ENCODE measurements at places on chromosomes 1 and 21. TPM values are rescaled to one million over a fixed set of nuclear protein-coding genes. Genes with fewer than 3 reads are reported as not detected.
A peak's percentile ranks its signal among the peaks of the same experiment; 100 is the strongest.

DNA sequence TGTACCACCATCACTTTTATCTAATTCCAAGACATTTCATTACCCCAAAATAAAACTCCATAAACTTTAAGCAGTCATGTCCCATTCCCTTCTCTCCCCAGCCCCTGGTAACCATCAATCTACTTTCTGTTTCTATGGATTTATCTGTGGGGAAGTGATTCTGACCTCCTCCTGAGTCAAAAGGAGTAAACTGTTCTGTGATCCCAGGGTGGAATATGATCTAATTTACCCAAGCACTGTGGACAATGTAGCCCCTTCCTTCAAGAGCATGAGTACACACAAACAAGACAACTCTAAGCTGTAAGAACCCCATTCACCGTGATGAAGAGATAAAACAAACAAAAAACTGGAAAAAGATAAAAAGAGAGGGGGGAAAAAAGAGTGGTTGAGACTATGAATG lies 77.9 kb downstream of the PLPP3 start:
- no peak for DNase-seq
- H3K27me3 ChIP-seq: no peaks in the 10 kb centered on the region
- H3K4me3 ChIP-seq: no peak overlapping the region
- H3K36me3 ChIP-seq: no peaks in the 10 kb centered on the region

GRCh38 chr1:212478467-212479025 lies 45.8 kb downstream of the NENF start:
- peaks cover 17% of the 10 kb centered on the region for H3K27me3 ChIP-seq
- peaks cover 3% of the 10 kb centered on the region for H3K36me3 ChIP-seq
- no peak for DNase-seq
- peaks cover 40% of the 10 kb centered on the region for H3K4me1 ChIP-seq

GRCh38 chr1:23601968-23602876 lies 42.9 kb upstream of the ID3 start:
- no peaks in the 10 kb centered on the region for H3K36me3 ChIP-seq
- no peak for DNase-seq
- no peaks in the 10 kb centered on the region for H3K27me3 ChIP-seq
- H3K4me1 ChIP-seq: peaks cover 24% of the 10 kb centered on the region
- H3K4me3 ChIP-seq: no peak overlapping the region
- H3K27ac ChIP-seq: no peak overlapping the region

The TIE1 gene
- polyA plus RNA-seq: 8.8 TPM

DNA sequence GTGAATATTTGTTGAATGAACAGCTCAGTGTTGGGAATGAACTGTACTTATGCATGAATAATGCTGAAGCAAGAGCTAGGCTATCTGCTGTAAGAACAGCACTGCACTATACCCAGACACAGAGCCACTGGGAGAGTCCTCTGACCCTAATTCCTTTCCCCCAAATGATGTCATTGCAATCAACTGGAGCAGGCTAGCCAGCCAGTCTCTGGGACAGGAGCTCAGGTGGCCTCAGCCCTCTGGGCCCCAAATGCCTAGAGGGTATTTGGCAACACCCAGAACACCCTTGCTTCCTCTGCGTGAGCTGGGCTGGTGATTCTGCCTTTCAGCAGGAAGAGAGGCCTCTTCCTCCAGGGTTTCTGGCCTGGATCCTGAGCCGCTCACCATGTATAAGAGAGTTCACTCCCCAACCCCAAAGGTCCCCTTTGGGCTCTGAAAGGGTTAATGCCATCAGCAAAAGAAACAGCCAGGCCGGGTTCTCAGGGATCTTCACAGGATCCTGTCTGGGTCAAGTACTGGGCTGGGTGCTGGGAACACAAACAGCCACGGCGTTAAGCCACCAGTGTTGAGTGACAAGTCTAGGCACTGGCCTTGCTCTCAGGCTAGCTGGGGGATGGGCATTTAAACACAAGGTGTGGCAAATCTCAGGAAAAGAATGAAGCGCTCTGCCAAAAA lies 3.7 kb upstream of the PADI4 start:
- H3K4me1 ChIP-seq: no peaks in the 10 kb centered on the region
- peaks cover 2% of the 10 kb centered on the region for H3K27me3 ChIP-seq
- H3K36me3 ChIP-seq: no peaks in the 10 kb centered on the region
- no peak overlapping the region for H3K27ac ChIP-seq
- DNase-seq: no peak

DNA sequence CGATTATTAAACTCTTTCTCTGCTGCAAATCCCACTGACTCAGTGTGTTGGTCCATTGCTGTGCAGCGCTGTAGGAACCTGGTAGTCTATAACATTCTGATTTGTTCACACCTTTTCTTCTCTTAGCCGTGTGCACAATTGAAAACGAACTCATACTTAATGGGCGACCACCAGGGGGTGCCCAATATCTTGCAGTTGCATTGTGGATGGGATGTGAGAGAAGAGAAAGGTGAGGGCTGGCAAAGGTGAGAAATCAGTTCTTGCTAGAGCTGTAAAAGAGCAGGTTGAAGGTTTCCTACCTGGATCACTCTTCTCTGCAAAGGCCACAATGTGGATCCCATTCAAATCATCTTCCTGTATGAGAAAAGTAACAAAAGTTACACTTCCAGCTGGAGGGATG lies 51.0 kb downstream of the CASQ2 start:
- no peaks in the 10 kb centered on the region for H3K36me3 ChIP-seq
- peaks cover 5% of the 10 kb centered on the region for H3K27me3 ChIP-seq
- no peak overlapping the region for H3K27ac ChIP-seq
- DNase-seq: no peak
- H3K4me3 ChIP-seq: no peak overlapping the region
- no peaks in the 10 kb centered on the region for H3K4me1 ChIP-seq

The TMPRSS15 gene
- not detected for polyA plus RNA-seq

The FAM163A gene
- not detected for polyA plus RNA-seq

The ELAVL4 gene
- not detected for polyA plus RNA-seq

- no peak overlapping the region for H3K4me3 ChIP-seq
- H3K27me3 ChIP-seq: peaks cover 2% of the 10 kb centered on the region
- no peaks in the 10 kb centered on the region for H3K36me3 ChIP-seq
- DNase-seq: no peak
- no peak overlapping the region for H3K27ac ChIP-seq
Observed at GRCh38 chr1:99546432-99547416, 99.2 kb upstream of the PALMD start.

The COL11A1 gene
- not detected for polyA plus RNA-seq

The RPTN gene
- polyA plus RNA-seq: not detected

DNA sequence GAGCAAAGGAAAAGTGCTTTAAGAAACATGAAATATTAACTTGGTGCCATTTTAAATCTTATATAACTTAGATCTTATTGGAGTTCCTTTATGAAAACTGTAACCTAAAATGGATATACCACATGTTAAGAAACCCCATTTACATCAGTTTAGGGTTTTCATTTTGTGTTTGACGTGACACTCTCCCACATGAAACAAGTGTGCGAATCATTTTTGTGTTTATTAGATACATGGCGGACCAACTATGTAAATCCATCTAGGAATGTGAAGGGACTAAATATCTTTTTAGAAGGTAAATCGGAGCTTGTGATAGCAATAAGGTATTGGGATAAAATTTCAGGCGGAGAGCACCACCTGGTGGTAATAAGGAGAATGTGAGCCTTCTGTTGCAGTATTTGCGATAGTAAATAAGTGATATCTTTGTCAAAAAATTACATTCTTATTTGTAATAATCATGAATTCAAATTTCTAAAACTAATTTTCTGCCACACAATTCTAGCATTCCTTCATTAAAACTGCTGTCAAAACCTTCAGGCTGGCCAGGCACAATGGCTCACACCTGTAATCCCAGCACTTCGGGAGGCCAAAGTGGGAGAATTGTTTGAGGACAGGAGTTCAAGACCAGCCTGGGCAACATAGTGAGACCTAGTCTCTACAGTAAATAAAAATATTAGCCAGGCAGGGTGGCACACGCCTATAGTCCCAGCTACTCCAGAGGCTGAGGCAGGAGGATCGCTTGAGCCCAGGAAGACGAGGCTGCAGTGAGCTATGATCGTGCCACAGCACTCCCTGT lies 31.3 kb downstream of the SMAP2 start:
- H3K27me3 ChIP-seq: no peaks in the 10 kb centered on the region
- H3K36me3 ChIP-seq: peaks cover 3% of the 10 kb centered on the region
- peak; percentile 68 for DNase-seq
- H3K27ac ChIP-seq: peak overlapping the region; percentile 88
- peaks cover 48% of the 10 kb centered on the region for H3K4me1 ChIP-seq

DNA sequence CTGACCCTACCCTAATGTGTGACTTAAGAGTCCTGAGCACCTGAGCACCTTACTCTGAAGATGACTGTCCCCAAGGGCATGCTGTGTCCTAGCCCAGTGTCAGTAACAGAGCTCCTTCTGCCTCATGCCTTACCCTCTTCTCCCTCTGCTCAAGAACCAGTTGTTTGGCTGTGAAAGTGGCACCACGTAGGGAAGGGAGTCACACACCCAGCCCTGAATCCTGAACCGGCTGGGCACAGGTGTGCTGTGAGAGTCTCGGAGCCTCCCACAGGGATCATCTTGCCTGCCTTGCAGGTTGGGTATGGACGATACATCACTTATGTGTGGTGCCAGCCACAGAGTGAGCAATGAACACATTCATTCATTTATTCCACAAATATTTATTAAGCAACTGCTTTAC lies 220.6 kb downstream of the DYRK1A start:
- H3K27me3 ChIP-seq: no peaks in the 10 kb centered on the region
- no peak overlapping the region for H3K4me3 ChIP-seq
- H3K36me3 ChIP-seq: no peaks in the 10 kb centered on the region
- no peaks in the 10 kb centered on the region for H3K4me1 ChIP-seq
- DNase-seq: no peak

DNA sequence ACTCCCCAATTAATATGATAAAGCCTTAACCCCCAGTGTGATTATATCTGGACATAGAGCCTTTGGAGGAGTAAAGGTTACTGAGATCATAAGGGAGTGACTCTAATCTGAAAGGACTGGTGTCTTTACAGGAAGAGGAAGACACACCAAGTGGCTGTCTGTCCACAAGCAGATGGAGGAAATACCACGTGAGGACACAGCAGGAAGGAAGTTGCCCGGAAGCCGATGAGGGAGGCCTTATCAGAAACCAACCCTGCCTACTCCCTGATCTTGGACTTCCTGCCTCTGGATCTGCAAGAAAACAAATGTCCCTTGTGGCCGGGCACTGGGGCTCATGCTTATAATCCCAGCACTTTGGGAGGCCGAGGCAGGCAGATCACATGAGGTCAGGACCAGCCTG lies 110.3 kb upstream of the CHRM3 start:
- H3K27me3 ChIP-seq: no peaks in the 10 kb centered on the region
- no peaks in the 10 kb centered on the region for H3K4me1 ChIP-seq
- H3K36me3 ChIP-seq: no peaks in the 10 kb centered on the region
- DNase-seq: no peak
- H3K4me3 ChIP-seq: no peak overlapping the region
- no peak overlapping the region for H3K27ac ChIP-seq

GRCh38 chr1:38018864-38019343 lies 6.4 kb downstream of the UTP11 start:
- H3K4me3 ChIP-seq: no peak overlapping the region
- H3K4me1 ChIP-seq: peaks cover 18% of the 10 kb centered on the region
- H3K27me3 ChIP-seq: no peaks in the 10 kb centered on the region
- peaks cover 51% of the 10 kb centered on the region for H3K36me3 ChIP-seq
- peak; percentile 50 for DNase-seq

DNA sequence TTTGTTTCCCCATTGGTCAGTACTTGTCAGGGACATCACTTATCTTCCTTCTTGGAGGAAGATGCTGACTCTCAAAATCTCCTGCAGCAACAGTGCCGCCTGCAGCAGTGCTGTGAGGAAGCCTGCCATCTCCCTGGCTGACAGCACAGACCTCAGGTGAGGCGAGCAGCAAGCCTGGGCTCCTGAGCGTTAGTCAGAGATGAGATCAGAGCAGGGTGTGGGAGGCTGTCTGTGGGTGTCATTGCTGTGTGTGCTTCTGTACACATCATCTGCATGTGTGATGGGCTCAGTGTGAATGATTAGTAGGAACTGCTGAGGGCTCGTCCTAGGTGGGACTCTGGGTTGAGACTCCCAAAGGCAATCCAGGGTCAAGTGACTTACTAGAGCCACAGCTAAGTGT lies 6.1 kb downstream of the STRIP1 start:
- peaks cover 15% of the 10 kb centered on the region for H3K4me1 ChIP-seq
- no peak for DNase-seq
- H3K27me3 ChIP-seq: no peaks in the 10 kb centered on the region

GRCh38 chr21:46247699-46248421 lies 19.3 kb upstream of the LSS start:
- peaks cover 2% of the 10 kb centered on the region for H3K27me3 ChIP-seq
- no peak for DNase-seq

- no peaks in the 10 kb centered on the region for H3K36me3 ChIP-seq
- DNase-seq: no peak
- no peak overlapping the region for H3K27ac ChIP-seq
- H3K4me3 ChIP-seq: no peak overlapping the region
Observed at GRCh38 chr1:47823040-47823808, 174.0 kb downstream of the TRABD2B start.

- H3K27ac ChIP-seq: no peak overlapping the region
- no peak for DNase-seq
- no peak overlapping the region for H3K4me3 ChIP-seq
- H3K27me3 ChIP-seq: peaks cover 3% of the 10 kb centered on the region
Observed at GRCh38 chr1:147897789-147898188, 4.8 kb upstream of the GJA8 start.

DNA sequence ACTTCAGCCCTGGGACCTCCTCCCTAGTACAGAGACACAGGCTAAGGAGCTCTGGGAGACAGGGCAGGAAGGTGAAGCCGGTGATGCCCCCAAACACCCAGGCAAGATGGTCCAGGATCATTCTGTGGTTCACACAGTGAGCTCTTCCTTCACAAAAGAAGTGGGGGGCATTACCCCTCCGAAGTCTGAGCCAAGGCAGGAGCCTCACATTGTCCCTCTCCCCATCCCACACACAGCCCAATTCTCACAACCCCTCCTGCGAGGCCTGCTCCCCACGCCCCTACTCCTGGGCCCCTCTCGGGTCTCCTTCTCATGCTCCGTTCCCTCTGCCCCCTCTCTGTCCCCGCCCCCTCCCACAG lies 10.7 kb downstream of the MEF2D start:
- H3K4me1 ChIP-seq: peaks cover 96% of the 10 kb centered on the region
- peaks cover 22% of the 10 kb centered on the region for H3K27me3 ChIP-seq
- H3K27ac ChIP-seq: peak overlapping the region; percentile 93

DNA sequence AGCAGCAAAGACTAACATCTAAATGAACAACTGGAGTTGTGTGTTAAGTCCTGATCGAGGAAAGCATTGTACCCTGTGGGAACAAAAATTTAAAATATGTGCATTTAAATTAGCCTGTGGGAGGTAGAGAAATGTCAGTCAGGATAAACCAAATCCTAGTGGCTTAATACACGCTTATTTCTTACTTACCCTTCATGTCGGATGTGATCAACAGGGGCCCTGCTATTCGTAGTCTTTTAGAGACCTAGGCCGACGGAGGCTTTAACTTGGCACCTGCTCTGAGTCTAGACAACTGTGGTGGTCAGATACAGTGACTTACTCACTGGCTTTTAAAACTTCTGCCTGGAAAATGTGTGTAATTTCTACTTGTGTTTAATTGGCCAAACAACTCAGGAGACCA lies 10.2 kb downstream of the GSTM3 start:
- no peak for DNase-seq
- no peaks in the 10 kb centered on the region for H3K36me3 ChIP-seq
- H3K27ac ChIP-seq: no peak overlapping the region
- no peak overlapping the region for H3K4me3 ChIP-seq
- no peaks in the 10 kb centered on the region for H3K4me1 ChIP-seq
- peaks cover 2% of the 10 kb centered on the region for H3K27me3 ChIP-seq

All from immature natural killer cell (primary cell).